Gastrocnemius medialis (tissue), 4 donors: ENCODE measurements at places on chromosomes 1 and 21.

GRCh38 chr1:227889863-227890405 lies 57.8 kb downstream of the WNT9A start:
- DNase-seq: no peak

DNA sequence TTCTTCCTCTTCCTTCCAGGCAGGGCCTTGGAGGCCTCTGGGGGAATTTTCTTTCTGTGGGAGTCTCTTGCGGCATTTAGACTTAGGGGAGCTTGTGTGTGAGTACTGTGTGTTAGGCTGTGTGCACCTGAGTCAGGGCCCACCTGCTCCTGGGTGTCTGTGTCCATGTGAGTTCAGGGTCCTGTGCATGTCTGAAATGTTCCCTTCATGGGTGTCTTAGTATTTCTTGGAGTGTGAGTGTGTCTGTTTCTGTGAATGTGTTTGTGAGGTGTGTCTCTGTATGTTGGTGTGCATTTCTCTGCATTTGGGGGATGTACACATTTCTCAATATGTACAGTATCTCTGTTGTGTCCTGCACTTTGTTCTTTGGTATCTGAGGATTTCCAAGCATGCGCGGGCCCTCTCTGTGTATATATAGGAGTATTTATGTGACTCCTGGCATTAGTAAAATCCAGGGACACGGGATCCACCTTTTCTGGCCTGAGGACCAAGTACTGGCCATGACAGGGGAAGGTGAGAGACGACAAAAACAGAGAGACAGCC lies 2.4 kb downstream of the TFAP2E start:
- DNase-seq: no peak

DNA sequence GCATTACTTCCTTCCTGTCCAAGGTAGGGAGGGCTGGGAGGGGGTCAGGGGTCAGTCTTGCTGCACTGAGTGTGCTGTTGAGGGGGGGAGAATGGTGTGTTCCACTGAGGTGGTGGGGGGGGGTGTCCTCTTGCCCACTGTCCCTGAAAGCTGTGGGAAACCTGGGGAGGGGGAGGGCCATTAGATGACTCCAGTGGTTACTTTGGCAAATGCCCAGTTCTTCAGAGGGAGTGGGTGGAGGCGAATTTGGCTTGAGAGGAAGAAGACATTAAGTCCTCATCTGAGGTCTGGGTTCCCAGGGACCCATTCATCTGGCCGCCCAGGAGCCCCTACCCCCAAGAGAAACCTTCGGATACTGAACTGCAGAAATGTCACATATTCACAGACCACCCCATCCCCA lies 36.2 kb downstream of the MEF2D start:
- DNase-seq: no peak

DNA sequence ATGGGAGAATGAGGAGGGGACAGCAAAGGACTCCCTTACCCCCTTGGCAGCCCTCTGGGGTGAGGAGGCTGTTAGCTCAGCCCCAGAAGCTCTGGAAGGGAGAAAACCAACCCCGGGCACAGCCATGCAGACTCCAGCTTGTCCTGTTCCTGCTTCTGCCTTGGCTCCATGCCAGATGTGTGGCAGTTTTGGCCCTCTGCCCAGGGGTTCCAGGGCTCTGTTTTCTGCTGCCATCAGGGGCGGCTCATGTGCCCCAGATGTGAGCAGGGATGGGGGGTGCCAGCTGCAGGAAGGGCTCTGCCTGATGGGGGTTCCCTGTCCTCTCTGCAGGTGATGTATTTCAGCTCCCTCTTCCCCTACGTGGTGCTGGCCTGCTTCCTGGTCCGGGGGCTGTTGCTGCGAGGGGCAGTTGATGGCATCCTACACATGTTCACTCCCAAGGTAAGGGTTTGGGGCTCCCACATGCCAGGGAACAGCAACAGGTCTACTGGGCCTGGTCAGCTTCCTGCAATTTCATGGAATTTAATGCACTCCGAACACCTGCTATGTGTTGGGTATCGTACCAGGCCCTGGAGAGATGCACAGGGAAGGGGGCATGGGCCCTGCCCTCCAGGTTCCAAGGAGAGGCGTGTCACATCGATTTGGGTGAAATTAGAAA lies 26.1 kb downstream of the SLC6A17 start:
- DNase-seq: no peak

GRCh38 chr1:228875741-228876140 lies 140.5 kb downstream of the RHOU start:
- no peak for DNase-seq
